T-helper 2 cell (primary cell): ENCODE measurements at places on chromosomes 1 and 21.

DNA sequence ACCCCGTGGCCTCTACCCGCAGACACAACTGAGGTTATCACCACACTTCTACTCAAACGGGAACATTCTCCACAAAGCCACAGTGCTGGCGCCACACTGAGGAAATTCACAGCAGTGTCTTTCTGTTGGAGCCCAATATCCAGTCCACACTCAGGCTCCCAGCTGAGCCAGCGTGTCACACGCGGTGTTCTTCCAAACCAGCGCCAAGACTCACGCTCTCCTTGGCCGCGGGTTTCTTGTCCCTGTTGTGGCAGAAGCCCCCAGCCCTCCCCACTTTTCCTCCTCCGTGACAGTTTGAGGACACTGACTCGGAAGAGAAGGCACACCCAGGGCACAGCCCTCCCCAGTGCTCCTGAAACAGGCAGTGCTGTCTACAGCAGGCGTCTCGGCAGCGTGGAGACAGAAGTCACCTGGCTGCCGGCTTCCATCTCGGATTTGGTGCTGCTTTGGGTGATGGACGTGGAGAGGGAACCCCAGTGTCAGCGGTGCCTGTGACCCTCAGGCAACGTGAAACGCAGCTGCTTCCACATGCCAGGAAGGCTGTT is 35.4 kb upstream of the AGPAT3 start:
- DNase-seq = no peak

DNA sequence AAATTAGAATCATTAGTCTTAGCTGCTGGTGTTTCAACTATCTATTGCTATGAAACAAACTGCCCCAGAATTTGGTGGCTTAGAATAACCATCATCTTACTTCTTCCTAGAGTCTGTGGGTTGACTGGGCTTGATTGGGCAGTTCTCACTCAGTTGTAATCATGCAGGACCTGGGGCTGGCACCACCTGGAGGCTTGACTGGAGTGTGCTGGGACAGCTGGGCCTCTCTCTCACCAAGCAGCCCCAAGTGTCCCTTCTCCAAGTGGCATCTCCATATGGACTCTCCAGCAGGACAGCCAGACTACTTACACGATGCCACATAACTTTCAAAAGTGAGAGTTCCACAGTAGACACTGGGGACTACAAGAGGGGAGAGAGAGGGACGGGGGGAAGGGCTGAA is 140.3 kb upstream of the ATP1B1 start:
- DNase-seq = no peak

DNA sequence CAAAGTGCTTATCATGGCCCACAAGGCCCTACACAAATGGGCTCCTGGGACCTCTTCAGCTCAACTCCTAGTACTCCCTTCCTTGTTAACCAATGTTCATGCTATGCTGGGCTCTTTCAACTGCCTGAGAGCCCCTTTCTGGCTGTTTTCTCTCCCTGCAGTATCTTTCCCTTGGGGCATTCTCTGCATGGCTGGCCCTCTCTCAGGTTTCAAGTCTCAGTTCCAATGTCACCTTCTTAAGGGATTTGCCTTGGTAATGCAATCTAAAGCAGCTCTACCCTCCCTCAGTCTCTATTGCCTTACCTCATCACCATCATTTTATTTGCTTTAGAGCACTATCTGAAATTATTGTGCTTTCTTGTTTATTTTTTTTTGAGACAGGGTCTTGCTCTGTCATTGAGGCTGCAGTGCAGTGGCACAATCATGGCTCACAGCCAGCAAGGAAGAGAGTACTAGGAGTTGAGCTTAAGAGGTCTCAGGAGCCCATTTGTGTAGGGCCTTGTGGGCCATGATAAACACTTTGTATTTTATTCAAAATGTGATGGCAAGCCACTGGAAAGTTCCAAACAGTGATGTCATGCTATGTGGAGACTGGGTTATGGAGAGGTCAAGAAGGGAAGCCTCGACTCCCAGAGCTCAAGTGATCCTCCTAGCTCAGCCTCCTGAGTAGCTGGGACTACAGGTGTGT is 63.4 kb upstream of the SRSF10 start:
- DNase-seq = no peak

- no peak for DNase-seq
Measured at GRCh38 chr1:210061992-210062391, 124.0 kb downstream of the SYT14 start.

- DNase-seq = no peak
Measured at GRCh38 chr1:186813420-186813819, 15.3 kb upstream of the PLA2G4A start.

DNA sequence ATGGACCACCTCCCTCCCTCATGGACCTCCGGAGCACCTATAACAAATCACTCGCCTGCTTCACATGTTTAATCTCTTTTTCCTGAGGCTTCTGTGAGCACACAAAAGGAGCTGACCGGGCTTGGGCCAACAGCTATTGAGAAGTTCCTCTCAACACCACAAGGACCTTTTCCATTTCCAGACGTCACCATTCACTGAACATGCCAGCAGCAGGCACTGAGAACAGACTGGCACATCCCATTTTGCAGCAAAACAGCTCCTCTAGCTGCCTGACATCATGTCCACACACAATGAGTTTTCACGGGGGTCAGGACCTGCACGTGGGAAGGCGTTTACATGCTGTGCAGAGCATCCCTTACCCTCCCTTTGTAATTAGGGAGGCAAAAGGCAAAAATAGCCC is 11.0 kb downstream of the SUSD4 start:
- no peak for DNase-seq

GRCh38 chr1:203142684-203143408 is 15.3 kb downstream of the ADORA1 start:
- no peak for DNase-seq

- no peak for DNase-seq
Measured at GRCh38 chr1:159091607-159092031, 15.1 kb upstream of the AIM2 start.

- DNase-seq = no peak
Measured at GRCh38 chr1:19969898-19970660, 9.3 kb downstream of the PLA2G2A start.

DNA sequence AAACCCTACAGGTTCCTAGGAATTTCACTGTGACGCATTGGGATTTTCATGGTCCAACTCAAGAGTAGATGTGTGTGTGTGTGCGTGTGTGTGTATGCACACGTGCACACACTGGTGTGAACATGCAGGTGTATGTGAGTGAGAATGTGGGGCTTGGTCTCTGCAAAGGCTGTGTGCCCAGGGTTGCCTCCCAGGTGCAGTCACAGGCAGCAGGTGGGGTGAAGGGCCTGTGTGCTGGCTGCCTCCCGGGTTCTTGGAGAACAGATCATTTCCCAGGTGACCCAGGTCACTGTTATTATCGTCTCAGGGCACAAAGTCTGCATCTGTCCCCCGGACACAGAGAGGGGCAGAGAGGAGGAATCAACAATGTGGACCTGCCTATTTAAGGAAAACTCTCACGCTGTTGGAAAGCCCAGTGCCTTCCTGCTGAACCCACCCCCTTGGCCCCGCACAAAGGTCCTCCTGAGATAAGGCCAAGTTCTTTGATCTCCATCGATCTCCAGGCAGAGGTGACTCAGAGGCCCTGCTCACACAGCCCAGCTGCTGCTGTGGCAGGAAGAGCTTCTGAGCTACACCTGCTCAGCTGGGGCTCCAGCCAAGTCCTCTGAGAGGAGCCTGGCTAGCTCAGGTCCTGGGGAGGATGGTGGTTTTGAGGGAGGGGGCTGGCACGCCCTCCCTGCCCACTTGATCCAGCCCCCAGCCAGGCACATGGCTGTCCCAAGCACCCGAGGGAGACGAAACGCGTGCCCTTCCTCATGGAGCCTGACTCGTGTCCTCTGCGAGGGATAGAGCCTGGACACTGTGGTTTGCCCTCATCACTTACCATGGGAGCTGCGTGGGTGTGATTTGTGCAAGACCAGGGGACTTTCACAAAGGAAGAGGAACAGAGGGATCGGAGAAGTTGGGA is 134.0 kb upstream of the ARHGEF16 start:
- no peak for DNase-seq

GRCh38 chr1:9413071-9413876 is 120.6 kb downstream of the SPSB1 start:
- DNase-seq = peak; percentile 56

GRCh38 chr1:107019166-107019565 is 37.3 kb upstream of the PRMT6 start:
- no peak for DNase-seq

- no peak for DNase-seq
Measured at GRCh38 chr1:24961961-24962861, 32.1 kb upstream of the RUNX3 start.

DNA sequence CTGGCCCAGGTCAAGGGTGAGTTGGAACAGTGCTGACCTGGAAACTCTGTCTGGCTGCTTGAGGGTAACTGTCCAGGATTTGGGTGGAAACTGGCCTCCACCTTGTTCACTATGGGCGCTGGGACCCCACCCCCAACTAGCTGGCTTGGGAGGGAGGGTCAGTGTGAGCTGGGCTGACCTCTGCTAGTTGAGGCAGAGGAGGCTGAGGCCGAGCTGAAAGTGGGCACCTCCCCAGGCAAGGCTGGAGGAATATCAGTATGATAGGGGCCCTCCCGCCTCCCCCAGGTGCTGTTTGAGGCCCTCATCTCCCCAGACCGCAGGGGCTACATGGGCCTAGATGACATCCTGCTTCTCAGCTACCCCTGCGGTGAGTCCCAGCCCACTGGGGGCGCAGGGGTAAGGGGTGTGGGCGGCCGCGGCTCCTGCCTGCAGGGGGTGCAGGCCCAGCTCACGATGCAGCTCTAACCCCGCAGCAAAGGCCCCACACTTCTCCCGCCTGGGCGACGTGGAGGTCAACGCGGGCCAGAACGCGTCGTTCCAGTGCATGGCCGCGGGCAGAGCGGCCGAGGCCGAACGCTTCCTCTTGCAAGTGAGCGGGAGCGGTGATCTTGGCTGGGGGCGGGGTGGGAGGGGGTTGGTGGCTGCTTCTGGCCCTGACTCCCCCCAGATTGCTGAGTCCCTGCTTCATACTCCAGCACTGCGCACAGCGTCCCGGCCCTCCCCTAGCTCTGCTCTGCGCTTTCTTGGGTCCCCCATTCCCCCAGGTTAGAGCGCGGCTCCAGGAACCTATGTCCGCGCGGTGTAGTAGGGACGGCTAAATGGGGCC is 22.9 kb downstream of the PTPRU start:
- DNase-seq = no peak

- peak; percentile 85 for DNase-seq
Measured at GRCh38 chr1:13730751-13731482, 30.9 kb downstream of the PRDM2 start.

GRCh38 chr1:154190550-154190949 is 1.4 kb downstream of the TPM3 start:
- no peak for DNase-seq

GRCh38 chr21:34590520-34590919 is 24.4 kb downstream of the RCAN1 start:
- DNase-seq = no peak

DNA sequence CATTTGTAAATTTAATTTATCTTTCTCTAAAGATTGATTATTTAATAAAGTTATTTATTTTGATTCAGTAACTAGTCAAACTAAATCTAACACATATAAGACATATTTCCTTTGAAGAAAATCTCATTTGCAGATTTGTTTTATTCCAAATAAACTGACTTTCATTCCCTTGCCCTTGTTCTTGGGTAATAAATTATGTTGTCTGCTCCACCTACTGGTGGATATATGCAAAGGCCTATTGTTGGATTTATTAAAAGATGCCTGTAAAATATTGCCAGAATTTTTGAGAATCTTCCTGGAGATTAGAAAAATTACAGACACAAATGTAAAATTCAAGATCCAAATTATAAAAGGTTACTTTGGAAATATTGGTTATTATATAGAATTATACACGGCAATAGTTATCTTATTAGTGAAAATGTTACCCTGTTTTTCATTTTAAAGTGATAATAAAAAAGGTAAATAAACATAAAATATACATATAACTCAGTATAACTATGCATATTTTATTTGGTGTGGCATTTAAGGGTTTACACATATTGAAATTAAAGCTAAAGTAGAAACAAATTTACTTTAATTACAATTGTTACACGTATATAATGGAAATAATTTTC is 116.1 kb downstream of the SPATA17 start:
- DNase-seq = no peak

GRCh38 chr1:89739844-89740216 is 81.0 kb upstream of the LRRC8D start:
- DNase-seq = no peak

- DNase-seq = no peak
Measured at GRCh38 chr1:67556297-67556900, 126.2 kb upstream of the SERBP1 start.

DNA sequence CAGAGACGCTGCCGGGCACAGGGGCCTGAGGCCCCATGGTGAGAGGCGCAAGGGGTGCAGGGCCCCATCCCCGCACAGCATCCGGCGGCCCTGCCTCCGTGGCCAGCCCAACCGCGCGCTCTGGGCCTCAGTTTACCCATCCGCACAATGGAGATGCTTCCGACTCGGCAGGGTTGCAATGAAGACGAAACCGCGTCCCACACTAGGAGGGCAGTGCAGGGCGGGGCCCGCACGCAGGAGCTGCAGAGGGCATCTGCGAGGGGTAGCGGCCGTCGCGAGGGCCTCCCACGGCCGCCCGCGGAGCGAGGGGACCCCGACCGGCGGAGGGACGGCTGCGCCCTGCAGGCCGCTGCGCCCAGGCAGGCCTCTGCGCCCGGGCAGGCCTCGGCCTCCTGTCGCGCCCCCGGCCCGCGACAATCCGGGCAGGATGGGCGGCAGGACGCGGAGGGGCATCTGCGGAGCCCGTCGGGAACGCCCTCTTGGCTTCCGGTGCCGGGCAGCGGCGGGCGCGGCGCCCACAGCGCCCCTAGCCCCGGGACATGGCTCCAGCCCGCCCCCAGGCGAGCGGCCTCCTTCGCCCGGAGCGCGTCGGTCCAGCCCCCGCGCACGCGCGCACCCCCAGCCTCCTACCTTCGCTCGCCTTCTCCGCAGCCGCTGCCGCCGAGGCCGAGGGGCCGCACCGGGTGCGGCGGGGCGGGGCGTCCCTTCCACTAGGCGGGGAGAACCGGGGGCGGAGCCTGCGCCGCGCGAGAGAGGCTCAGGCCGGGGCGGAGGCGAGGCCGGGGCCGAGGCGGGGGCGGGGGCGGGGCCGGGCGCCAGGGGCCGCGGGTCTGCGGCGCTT is 15.3 kb downstream of the RNU1-1 start:
- peak; percentile 77 for DNase-seq

GRCh38 chr21:34690041-34690792 is 21.4 kb downstream of the CLIC6 start:
- DNase-seq = no peak

GRCh38 chr1:4495809-4496208 is 158.6 kb upstream of the AJAP1 start:
- DNase-seq = no peak

DNA sequence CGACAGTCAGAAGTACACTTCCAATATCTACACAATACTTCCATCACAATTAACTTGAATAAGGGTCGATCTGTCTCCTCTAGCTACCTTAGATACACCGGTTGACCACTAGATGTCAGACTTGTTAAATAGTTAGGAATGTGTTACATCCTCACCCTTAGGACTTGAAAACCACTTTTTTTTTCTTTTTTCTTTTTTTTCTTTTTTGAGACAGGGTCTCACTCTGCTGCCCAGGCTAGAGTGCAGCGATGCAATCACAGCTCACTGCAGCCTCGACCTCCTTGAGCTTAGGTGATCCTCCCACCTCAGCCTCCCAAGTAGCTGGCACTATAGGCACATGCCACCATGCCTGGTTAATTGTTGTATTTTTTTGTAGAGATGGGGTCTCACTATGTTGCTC is 120.4 kb upstream of the GREM2 start:
- peak; percentile 43 for DNase-seq
